ENCODE measurements at places on chromosomes 2 and 18. TPM values are rescaled to one million over a fixed set of nuclear protein-coding genes. Genes with fewer than 3 reads are reported as not detected.

GRCh38 chr18:24894880-24895279 is 434.4 kb downstream of the HRH4 start:
- no peak for DNase-seq

Gene MPP4
- total RNA-seq = not detected

Gene ATP6V1B1
- not detected for total RNA-seq

- DNase-seq = peak; percentile 21
These were observed at the start of gene ACKR3 for GRCh38 chr2:236569573-236569973. Gene ACKR3, plus strand, starts transcription at chr2:236569825. Its CDS starts 10,641 bp downstream, at chr2:236580466.

Gene SAP130
- total RNA-seq = 9.3 TPM

- no peak for DNase-seq
These were observed 1249.2 kb upstream of the ZEB2 start for GRCh38 chr2:145769011-145769716.

DNA sequence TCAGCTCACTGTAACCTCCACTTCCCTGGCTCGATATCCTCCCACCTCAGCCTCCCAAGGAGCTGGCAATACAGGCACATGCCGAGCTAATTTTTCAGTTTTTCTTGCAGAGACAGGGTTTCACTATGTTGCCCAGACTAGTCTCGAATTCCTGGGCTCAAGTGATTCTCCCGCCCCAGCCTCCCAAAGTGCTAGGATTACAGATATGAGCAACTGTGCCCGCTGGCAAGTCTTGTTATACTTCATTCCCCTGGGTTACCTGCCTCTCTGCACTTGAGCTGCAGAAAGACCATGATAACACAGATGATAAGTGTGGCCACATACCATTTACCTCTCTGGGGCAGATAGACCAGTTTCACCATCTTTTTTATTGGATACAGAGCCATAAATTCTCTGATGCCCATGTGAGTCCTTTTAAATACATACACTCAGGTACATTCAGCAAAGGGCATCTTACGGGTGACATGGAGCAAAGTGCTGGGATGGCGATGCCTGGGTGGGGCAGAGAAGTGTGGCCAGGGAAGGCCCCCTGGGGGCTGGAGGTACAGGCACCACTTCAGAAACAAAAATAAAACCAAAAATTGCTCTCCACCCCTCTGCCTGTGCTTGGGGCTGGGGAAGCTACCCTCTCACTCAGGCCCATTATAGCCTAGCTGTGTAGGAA is 20.4 kb downstream of the CCT7 start:
- no peak for DNase-seq

DNA sequence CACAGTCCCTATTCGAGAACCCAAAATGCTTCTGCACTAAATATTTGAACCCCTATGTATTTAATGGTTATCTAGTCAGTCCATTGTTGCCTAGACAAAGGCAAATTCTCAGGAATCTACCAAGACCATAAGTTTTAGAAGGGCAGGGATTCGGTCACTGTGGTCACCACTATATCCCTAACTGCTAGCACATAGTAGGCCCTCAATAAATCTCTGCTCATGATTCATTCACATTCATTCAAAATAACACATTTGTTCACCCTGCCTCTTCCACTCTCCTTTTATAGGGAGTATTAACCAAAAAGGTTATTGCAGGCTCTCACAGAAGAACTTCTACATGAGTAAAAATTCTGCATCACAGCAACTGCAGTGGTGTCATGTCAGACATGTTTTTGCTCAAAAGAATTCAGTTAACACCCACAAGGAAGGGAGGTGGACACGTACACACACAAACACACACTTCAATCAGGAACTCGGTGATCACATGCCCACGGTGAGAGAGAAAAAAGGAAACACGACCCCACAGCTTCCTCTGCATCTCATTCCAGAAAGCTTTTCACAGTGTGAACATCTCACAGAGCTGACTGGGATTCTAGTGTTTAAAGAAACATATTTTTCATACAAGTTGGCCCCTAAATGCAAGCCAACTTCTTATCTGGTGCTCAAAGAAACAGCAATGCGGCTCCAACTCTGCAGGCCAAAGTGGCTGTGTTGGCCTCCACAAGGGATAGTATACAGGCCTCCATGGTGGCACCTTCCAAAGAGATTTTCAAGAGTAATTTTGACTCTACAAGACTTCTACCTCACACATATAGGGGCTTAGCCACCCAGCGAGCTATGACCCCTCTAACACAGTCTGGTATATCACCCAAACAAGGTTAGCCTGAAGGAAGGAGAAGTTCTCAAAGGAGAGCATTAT is 98.0 kb downstream of the ANKRD44 start:
- DNase-seq = no peak

Gene TMEM131
- 16.8 TPM for total RNA-seq

Gene CYS1
- 12.2 TPM for total RNA-seq
